IMR-90 (cell line): ENCODE measurements at places on chromosomes 3 and 15. TPM values are rescaled to one million over a fixed set of nuclear protein-coding genes. Genes with fewer than 3 reads are reported as not detected.

Gene WDR5B
- 5.6 and 9.2 TPM in 2 replicates for total RNA-seq

Gene VWA5B2
- not detected in 2 replicates for total RNA-seq

Gene RAB6B
- total RNA-seq = 0.18 and 0.28 TPM in 2 replicates

Gene SLC38A3
- total RNA-seq = 0.36 TPM in 1 of 2 replicates, not detected in the other

Gene TTC23
- 28.3 and 29.8 TPM in 2 replicates for total RNA-seq

Gene ZDHHC23
- total RNA-seq = 0.83 and 0.90 TPM in 2 replicates

Gene LAMB2
- 179 and 213 TPM in 2 replicates for total RNA-seq

Gene RBMS3
- 110 and 127 TPM in 2 replicates for total RNA-seq

Gene IQCF5
- total RNA-seq = not detected in 2 replicates

Gene TEX9
- total RNA-seq = 1.4 and 2.5 TPM in 2 replicates

Gene CP
- total RNA-seq = 0.28 TPM in 1 of 2 replicates, not detected in the other

Gene CHRNA3
- not detected in 2 replicates for total RNA-seq

Gene C15orf62
- total RNA-seq = under 0.01 TPM in 1 of 2 replicates, not detected in the other

Gene PTH1R
- total RNA-seq = under 0.01 and 0.18 TPM in 2 replicates

Gene COLQ
- total RNA-seq = under 0.01 and 0.18 TPM in 2 replicates

Gene IGSF11
- 0.18 TPM in 1 of 2 replicates, not detected in the other for total RNA-seq

Gene PLA2G4D
- total RNA-seq = not detected in 2 replicates

Gene ST8SIA2
- not detected in 2 replicates for total RNA-seq

Gene ASB14
- not detected in 2 replicates for total RNA-seq

Gene VEPH1
- total RNA-seq = 99.4 and 130 TPM in 2 replicates

Gene BNC1
- total RNA-seq = 0.28 and 0.54 TPM in 2 replicates

Gene PLA2G4E
- total RNA-seq = not detected in 2 replicates

Gene GLDN
- total RNA-seq = under 0.01 TPM in 1 of 2 replicates, not detected in the other

Gene C3orf85
- not detected in 2 replicates for total RNA-seq

Gene THRB
- under 0.01 TPM in 1 of 2 replicates, not detected in the other for total RNA-seq

Gene CRYGS
- total RNA-seq = 0.36 and 0.56 TPM in 2 replicates

Gene VGLL3
- 96.7 and 97.3 TPM in 2 replicates for total RNA-seq

Gene CD80
- not detected in 2 replicates for total RNA-seq

Gene NGRN
- 39.6 and 44.2 TPM in 2 replicates for total RNA-seq
